SW 1271 (cell line): ENCODE measurements at places on chromosomes 4 and X.

DNA sequence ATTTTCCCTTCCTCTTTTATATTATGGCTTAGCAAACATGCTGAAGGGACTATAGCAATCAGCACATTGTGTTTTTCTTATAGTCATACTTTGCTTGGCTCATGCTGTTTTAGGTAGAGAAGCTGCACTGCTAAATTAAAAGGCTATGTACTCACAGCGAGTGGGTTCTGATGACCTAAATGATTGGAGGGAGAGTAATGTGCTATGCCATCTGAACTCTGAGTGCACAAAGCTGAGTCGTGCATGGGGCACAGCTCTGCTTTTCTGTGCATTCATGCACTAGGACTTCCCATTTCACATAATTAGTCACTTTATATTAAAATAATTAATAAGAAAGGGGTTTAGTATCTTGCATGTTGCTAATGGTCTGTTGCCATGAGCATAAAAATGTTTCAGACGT lies 132.7 kb upstream of the ADGRL3 start:
- DNase-seq: no peak

DNA sequence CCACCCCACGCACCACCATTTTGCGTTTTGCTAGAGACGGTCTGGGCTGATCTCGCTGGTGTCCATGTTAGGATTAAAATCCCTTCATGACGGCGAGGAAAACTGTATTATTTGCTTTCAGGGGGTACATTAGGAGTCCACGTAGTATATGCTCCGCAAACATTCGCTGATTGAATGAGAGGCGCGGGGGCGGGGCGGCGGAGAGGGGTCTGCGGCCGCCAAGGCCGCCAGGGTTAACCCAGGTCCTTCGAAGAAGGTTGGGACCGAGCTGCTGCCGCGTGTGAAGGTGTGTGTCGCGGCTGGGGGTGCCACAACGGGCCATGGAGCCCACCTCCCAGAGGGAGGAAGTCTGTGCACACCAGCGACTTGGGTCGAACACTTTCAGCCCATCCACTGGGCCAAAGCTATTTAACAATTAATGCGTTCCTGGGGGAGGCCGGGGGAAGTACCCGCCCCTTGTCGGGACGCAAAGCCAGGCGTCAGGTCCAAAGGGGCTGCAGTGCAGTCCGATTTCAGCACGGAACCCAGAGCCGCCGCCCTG lies 6.4 kb upstream of the PITX2 start:
- DNase-seq: no peak

DNA sequence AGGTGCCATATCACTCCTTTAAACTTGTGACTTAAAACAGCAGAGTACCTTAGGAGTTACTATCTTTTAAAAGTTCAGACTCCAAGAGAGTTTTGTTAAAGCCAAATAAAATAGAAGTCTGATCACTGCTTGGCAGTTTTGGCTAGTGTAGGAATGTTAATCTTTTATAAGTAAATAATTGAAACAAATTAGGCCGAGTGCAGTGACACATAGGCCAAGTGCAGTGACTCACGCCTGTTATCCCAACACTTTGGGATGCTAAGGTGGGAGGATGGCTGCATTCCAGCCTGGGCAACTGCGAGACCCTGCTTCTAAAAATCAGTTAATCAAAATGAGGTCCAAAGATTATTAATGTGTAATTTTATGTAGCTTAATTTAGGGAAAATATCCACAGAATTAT lies 37.2 kb downstream of the WDR44 start:
- DNase-seq: no peak

DNA sequence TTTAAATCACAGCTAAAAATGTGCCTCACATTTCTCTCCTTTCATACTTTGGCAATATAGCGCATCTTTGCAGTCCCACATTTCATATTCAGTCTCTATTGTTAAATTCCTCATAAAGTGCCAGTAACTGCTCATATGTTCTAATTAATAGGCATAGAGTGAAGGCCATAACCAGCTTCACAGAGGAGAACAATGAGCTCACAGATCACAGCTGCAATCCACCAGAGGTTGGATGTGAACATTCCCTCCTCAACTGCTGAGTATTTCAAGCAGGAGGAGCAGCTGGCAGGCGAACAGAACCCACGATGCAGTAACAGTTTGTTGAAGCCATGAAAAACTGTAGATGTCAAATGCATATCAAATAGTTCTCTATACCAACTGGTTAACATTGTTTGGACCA lies 2088.7 kb upstream of the AGA start:
- DNase-seq: no peak

- DNase-seq: no peak
These were observed 58.4 kb upstream of the XAGE1A start for GRCh38 chrX:52437212-52437611.

- no peak for DNase-seq
These were observed 196.0 kb upstream of the PSAPL1 start for GRCh38 chr4:7630568-7631287.

DNA sequence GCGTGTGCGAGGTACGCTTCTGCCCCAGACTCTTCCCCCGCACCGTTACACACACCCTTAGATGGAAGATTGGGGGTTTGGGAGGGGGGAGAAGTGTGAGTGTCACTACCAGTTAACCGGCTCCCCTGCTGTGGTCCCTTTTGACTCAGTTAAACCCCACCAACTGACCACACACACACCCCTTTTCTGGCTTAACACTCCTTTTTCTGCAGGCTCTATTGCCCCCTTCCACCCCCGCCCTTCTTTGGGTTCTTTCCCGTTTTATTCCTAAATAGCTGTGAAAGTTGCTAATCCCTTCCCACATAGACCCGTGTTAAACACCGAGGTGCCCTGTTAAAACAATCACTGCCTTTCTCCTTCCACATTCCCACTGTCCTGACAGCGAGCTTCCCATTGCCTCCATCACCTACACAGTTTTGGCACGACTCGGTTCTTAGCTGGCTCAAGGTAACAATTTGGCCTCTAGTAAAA lies 3.7 kb upstream of the NR3C2 start:
- DNase-seq: no peak

DNA sequence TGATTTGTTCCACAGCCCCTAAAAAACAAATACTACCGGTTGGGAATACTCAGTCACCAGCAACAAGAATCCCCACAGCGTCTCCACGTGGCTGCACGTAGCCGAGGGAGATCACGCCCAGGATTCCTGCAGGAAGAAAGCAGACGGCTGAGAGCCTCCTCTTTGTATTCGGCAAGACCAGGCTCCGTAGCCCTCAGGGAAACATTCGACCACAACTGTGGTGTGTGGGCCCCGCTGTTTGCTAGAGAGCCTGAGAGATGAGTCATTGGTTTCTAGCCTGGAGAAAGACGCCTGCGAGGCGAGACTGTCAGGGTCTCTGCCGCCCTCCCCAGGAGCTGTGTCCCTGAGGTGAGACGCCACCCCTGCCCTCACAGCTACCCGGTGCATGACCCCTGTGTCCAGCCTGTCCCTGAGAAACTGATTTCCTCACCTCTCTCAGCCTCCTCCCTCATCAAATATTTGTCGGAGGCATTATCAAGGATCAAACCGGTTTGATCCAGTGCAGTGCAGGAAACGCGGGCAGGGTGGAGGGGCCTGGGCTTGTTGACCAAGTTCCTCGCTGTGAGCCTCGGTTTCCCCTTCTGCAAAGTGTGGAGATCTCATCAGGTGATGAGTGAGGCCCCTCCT lies 4.7 kb upstream of the S100P start:
- DNase-seq: peak; percentile 65

GRCh38 chr4:94426783-94427182 lies 25.0 kb upstream of the PDLIM5 start:
- DNase-seq: no peak

DNA sequence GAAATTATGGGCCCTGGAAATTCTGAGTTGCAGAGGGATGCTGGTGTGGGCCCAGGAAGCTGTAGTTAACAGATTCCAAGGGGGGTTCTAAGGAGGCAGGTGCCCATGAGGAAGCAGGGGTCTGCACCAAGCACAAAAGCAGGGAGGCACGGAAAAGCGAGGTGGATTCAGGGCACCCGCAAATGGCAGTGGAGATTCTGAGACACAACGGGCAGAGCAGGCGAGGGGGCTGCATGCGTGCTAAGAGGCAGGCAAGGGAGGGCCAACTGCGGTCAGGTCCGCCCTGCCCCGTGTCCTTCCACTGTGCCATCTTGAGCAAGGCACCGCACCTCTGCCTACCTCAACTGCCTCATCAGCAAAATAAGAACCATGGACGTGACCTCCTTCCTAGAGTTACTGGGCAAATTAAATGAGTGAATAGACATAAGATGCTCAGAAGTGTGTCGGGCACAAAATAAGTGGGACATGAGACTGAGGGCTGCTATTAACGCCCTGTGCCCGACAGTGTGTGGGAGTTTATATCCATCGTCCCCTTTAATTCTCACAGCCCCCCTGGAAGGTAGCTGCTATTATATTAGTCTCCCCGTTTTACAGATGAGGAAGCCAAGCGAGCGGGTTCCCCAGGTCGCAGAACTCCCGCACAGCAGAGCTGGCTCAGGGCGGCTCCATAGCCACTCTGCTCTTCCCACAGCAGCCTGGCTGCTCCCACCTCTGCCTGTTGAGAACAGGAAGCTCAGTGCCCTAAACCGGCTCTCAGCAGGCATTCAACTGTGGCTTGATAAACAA lies 67.6 kb downstream of the PPP2R2C start:
- DNase-seq: no peak
